NCI-H82 (cell line): ENCODE measurements at places on chromosomes 12 and 14.

- no peak for DNase-seq
Measured at GRCh38 chr14:74604911-74605310, 7.1 kb downstream of the LTBP2 start.

- peak; percentile 55 for DNase-seq
Measured at GRCh38 chr12:98645572-98646067, 530 bp downstream of the APAF1 start.

DNA sequence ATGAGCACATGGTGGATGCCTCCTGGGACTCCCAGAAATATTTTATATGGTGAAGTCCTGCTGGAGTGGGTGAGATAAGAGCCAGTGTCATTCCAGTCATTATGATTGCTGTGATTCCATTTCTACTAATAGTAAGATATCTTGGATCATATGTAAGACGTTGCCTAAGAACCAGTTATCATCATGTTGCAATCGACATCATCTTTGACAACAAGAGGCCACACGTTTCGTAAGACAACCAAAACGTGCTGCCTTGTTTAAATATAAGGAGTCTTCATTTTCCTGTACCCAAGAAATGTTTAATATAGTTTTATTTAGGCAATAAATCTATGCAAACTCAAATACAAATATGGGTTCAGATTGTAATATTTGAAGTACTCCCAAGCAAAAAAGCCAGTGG lies 58.4 kb downstream of the SPTSSA start:
- no peak for DNase-seq

DNA sequence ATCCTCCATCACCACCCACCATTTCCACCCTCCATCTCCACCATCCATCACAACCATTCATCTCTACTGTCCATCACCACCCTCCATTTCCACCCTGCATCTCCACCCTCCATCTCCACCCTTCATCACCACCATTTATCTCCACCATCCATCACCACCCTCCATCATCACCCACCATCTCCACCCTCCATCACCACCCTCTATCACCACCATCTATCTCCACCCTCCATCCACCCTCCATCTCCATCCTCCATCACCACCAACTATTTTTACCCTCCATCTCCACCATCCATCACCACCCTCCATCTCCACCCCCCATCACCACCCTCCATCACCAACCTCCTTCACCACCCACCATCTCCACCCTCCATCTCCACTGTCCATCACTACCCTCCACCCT lies 4.7 kb upstream of the CEP170B start:
- DNase-seq, result no peak

GRCh38 chr14:53640695-53641094 lies 315.9 kb downstream of the BMP4 start:
- DNase-seq, result no peak
